Foreskin fibroblast (primary cell): ENCODE measurements at places on chromosomes 6 and 20.
A peak's percentile ranks its signal among the peaks of the same experiment; 100 is the strongest.

- DNase-seq: no peak
Observed at GRCh38 chr6:52154381-52154780, 31.8 kb upstream of the IL17A start.

DNA sequence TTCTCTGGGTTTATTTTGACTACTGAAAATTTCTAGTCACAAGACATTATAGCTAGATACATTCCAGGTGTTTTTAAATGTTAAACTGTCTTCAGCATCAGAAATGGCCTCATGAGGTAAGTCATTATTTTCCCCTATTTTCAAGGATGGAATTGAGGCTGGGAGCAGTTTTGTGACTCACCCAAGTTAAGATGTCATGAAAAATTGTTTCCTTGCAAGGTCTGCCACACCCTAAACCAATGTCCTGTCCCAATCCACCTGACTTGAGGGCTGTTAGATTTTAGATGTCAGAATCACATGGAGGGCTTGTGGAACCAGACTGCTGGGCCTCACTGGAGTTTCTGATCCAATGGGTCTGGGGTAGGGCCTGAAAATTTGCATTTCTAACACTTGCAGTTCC lies 16.9 kb downstream of the SLC22A3 start:
- no peak for DNase-seq

DNA sequence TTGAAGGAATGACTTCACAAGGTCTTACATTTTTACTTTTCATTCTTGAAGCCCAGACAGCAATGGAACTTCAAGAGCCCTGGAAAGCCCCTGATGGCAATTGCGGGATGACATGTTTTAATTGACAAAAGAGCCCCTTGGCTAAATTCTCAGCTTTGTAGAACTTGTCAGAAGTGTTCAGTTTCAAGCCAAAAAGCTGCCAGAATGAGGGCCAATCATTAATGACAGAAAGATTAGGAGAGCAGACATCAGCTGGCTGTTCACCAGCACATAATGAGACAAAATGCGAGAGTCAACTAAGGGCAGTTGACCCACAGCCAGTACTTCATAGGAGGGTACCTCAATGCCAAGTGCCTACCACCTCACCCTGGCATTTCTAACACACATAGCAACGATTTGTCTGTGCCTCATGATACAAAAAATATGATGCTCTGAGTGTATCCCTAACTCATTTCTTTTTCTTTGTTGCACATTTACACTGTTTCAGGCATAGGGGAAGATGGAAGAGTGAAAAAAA lies 243.1 kb downstream of the MYLK4 start:
- no peak for DNase-seq

GRCh38 chr20:33858666-33859065 lies 47.5 kb downstream of the CHMP4B start:
- DNase-seq: no peak

- peak; percentile 71 for DNase-seq
Observed at GRCh38 chr6:154488802-154489437, 21.6 kb downstream of the CNKSR3 start.

DNA sequence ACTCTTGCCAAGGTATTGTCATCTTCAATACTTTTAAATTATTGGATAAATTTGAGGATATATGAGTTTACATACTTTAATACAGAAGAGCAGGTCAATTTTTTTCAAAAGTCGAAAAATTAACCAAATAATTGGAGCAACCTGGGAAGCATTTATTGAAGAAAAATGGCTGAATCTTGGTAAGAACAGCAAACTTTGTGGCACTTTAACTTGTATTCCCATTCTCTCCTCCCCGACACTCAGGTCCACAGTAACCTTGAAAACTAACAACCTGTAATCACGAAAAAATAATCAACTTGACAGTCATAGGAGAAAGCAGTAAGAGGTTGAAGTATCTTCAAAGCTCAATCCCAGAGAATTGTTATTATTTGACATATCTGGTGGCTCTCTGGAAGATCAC lies 55.6 kb downstream of the THEMIS start:
- DNase-seq: no peak

GRCh38 chr20:62964700-62965099 lies 12.2 kb downstream of the SLC17A9 start:
- DNase-seq: no peak

- DNase-seq: no peak
Observed at GRCh38 chr6:132272776-132273175, 128.5 kb downstream of the MOXD1 start.

DNA sequence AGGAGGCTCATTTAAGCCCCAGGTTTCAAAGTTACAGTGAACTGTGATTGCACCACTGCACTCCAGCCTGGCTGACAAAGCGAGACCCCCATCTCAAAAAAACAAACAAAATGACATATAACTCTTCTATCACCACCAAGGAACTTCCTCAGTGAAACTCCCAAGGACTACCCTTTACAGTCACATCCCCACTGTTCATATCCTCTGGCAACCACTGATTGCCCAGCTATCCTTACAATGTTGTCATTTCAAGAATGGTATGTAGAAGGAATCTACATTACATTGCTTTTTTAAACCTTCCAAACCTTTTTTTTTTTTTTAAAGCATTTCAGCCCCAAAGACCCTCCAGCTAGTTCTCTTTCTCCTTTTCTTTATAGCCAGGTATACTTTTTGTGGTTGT lies 123.1 kb upstream of the CARMIL1 start:
- no peak for DNase-seq

DNA sequence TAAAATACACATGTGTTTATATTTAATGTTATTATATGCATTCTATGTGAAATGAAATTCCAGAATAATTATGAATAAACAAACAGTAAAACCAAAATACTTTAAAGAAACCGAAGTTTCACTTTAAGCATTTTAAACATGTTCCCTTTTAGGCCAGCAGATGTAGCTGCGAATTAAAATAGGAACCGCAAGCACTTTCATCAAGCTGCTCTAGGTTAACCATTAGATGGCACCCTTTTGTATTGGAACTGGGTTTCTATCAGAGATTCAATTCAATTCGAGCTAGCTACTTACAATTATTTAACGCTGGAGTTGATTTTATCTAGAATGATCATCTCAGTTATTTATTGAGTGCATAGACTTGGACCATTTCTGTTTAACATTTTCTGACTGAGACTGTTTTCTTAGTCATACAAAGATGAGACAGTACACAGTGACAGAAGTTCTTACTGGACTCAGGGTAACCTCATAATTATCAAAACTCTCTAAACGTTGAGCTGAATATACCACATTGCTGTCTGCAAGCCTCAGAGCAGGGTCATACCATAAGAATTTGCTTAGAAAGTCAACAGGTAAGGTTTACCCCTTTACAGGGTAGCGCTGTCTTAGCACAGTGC lies 8.5 kb downstream of the TMEM242 start:
- DNase-seq: peak; percentile 84

- DNase-seq: no peak
Observed at GRCh38 chr6:15941168-15941567, 187.7 kb upstream of the MYLIP start.

DNA sequence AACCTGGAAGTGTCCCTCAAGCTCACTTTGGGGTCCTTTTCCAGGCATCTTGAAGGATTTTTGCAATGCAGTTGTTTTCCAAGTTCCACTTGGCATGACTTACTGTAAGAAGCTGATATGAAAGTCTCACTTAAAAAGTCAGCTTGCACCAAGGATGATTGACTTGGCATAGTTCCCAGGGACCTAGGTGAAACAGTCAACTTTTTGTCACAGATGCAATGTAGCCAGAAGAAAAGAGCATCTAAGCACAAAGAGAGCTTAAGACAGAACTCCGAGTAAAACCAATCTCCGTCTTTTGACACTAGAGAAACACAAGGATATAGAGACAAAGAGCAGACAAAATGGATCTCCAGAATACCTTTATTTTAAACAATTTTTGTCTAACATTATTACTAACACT lies 2.6 kb upstream of the ZSCAN12 start:
- DNase-seq: no peak

GRCh38 chr20:9573335-9574151 lies 59.2 kb downstream of the LAMP5 start:
- DNase-seq: no peak

- DNase-seq: no peak
Observed at GRCh38 chr6:116244284-116244683, 9.6 kb downstream of the TSPYL4 start.

DNA sequence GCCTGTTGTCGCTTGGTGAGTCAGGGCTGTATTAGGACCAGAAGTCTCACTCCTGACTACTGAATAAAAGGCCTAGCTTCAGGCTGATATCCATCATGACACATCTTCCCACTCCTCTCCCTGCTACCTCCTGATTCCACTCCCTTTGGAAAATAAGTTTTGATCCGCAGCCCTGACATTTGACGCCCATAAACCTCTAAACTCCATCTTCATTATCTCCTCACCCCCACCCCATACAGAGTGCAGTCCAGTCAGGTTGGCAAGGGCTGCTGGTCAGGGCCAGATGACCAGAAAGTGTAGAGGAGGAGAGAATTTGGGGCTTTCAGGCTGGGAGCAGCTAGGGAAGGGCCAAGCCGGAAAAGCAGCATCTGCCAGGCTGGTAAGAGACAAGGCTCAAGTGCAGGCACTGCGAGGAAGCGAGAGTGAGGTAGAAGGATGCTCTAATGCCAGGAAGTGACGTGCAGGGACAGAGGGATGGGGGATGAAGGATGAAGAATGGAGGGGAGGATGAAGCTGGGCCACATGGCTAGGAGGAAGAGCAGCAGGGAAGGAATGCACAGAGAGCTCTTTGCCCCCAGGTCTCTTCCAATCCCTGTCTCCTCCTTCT lies 1.2 kb downstream of the GGT7 start:
- peak; percentile 11 for DNase-seq
